Central memory CD8-positive, alpha-beta T cell (primary cell): ENCODE measurements at places on chromosomes 12 and 14.

GRCh38 chr14:69979882-69980281 lies 100.7 kb downstream of the SMOC1 start:
- no peak for DNase-seq

GRCh38 chr14:66483322-66483721 lies 2.8 kb upstream of the CCDC196 start:
- DNase-seq = no peak

GRCh38 chr12:5473076-5473782 lies 41.3 kb downstream of the NTF3 start:
- no peak for DNase-seq

DNA sequence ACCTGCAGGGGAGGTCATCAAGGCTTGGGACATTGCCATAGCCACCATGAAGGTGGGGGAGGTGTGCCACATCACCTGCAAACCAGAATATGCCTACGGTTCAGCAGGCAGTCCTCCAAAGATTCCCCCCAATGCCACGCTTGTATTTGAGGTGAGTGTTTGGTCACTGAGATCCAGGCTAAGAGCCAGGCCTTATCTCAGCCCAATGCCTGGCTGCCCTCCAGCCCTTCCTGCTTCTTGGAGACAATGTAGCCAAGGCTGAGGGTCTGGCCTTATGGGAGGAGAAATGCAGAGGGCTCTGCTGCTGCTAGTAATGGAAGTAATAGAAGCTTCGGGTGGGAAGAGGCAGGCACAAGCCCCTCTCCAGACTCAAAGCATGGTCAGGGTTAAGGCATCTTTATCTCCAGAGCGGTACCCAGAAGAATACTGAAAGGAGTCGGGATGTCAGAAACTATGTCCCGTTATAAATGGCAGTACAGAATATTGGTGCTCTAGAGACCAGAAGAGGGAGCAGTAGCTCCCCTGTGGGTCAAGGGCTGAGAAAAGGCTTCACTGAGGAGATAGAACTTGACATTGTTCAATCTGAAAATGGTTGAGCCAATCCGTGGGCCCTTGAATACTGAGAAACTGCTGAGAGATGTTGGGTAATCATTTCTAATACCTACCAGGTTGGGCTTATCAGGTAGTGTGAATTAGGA lies 3.1 kb downstream of the FKBP4 start:
- no peak for DNase-seq

- DNase-seq = no peak
Observed at GRCh38 chr14:33364466-33364865, 425.8 kb downstream of the NPAS3 start.

DNA sequence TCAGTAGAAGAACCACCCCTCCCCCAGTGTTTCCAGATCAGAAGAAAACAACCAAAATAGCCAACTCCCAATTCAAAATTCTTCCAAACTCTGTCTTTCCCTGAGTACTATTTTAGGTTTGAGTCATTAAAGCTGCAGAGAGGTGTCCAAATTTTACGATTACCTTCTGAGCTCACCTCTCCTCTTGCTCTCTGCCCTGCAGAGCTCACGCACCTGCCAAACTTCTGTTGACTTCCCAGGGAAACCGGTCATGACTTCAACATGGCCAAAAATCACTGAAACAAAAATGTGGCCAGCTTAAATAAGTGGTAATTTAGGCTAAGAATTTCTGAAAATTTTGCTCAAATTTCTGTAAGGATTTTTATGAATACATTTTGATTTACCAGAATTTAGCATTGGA lies 70.9 kb upstream of the OTX2 start:
- no peak for DNase-seq

DNA sequence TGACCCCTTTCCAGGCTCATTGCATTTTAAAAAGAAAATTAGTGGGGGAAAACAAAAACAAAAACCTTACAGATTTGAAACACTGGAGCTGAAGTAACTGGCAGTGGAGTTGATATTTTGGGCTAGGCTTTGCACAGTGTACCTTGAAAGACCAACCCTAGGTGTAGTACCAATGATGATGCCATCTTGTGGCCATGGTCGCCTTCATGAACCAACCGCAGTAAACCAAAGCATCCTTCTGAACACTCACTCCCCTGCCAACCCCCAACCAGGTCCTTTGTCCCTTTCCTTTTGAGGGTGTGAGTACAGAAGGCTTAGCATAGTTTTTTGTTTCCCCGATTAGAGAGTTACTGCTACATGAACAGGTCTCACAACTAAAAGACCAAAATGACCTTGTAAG lies 5.9 kb downstream of the TOMM20L start:
- no peak for DNase-seq

DNA sequence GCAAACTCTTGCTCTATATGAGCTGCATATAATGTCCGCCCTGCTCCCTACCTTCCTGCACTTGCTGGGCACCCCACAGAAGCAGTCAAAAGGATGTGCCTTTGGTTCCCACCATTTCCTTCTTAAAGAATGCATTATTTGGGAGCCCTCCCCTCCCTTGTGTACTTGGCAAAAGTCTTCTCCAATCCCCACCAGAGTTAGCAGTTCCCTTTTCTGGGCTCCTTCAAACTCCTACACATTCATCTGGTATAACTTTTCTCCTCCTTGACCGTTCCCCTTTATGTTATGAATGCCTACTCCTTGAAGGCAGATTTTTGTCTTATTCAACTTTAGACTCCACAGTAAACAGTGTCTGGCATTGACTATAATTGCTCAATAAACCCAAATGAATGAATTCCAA lies 27.8 kb downstream of the AREL1 start:
- DNase-seq = no peak
